Stimulated activated CD4-positive, alpha-beta T cell treated with anti-CD3 and anti-CD28 coated beads, Interleukin-1b, Interleukin-23, amount 100 ng/mL, for 1 hour (primary cell): ENCODE measurements at places on chromosomes 6 and 20.

DNA sequence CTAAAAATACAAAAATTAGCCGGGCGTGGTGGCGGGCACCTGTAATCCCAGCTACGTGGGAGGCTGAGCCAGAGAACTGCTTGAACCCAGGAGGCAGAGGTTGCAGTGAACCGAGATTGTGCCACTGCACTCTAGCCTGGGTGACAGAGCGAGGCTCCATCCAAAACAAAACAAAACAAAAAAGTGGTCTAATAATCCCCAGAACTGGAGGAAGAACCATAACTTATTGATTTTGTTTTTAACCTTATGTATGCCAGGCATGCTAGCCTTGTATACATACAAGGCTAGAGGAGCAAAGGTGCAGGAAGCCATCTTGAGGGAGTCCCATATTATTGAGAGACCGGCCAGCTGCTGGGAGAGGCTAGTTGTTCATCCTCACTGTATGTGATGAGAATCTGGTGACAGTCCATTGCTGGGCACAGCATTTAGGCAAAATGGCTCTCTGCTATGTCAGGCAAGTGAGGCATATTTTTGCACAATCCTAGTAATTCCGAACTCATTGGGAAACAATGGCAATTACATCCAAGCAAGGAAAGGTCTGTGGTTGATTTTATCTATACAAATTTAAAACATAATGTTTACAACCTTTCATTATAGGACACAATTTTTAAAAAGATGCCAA is 18.0 kb downstream of the HFE start:
- DNase-seq: no peak

DNA sequence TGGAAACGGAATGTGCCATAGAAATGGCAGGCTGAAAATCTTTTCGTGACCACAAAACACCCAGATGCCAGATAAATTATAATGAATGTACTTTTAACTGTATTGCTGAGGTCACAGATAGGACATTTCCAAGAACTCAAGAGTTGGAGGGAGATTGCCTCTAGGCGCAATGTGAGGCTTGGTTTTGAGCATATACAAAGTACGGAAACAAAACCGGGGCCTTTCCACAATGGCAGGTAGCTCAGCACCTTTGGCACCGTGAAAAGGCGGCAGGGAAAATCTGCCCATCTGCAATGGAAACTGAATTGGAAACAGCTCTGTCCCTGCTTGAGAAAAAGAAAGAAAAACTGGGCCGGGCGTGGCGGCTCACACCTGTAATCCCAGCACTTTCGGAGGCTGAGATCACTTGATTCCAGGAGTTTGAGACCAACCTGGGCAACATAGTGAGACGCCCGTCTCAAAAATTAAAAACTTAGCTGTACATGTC is 10.5 kb upstream of the C20orf144 start:
- no peak for DNase-seq

DNA sequence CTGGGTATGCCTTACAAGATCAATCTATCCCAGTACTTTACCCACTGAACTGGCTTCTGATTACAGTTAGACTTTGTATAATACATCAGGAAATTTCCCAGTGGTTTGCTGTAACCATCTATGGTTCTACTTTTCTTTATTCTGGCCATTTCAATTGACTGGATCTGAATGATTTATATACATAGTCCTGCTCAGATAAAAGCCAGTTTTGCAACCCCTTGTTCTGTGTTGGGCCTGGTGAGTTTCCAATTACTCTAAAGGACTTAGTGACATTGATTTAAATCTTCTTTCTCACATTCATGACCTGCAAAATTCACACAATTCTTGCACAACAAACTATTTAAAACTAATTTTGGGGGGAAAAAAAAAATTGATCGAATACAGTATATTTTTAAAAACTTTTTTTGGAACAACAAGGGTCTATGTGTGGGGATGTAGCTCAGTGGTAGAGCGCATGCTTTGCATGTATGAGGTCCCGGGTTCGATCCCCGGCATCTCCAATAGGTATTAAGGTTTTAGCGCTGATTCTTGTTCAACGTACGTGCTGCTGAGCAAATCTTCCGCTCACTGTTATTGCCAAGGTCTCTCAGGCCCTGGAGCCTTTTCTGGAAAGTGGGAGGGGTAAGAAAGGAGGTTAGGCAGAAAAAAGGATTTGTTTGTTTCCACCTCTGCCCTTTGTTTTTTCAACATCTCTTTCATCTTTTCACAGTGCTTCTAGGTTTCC is 117.5 kb downstream of the GPX5 start:
- no peak for DNase-seq

- DNase-seq: no peak
Measured at GRCh38 chr6:13683038-13683437, 28.6 kb downstream of the RANBP9 start.
